Anterior cingulate cortex (tissue), 58 donors: ENCODE measurements at places on chromosomes 6 and 20.

DNA sequence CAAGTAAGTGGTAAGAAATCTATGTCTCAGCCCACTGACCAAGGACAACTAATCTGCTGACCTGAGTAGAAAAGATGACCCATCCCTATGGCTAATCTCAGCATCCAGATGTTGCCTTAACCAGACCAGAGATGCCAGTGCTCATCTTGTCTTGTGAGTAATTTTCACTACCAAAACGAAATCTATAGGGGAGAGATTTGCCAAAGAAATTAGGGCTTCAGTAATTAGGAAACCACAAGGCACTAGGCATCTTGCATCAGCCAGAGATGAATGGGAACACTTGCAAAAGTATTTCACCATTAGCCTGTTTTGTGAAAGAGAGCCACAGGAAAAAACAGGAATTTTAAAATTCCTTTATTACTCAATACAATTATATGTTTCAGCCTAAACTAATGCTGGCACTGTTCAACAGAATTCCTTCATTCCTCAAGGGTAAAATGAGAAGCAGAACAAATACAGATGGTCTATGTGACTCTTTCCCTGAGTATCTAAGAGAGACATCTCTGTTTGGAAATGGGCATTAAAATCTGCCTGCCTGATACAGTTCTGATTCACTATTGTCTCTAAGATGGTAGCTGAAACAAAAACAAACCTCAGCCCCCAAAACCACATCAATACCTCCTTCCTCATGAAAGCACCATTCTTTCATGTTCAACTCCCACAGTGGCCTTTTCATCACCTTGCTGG, 87.8 kb downstream of the GMDS start:
- no peak for DNase-seq

DNA sequence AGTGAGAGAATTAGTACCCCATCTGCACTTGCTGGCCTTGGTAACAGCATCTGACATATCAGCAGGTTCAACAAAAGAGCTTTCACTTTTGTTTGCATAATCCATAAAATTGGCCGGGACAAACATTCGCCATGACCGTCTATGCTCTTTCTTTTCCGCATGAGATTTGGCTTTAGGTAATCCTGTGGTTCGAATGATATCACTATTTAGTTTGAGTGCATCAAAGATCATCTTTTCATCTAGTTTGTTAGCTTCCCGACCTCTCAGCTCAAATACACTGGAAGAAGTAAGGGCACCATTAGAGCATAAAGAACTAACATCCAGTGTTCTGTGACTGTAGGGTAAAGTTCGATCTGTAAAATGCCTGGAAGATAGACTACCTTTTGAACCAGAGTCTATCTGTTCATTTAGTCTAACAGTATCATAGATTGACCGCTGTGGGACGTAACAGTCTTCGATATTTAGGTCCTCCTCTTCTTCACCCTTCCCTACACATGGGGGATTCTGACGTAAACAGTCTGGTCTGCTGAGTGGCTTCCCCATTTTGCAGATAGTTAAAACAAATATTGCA, 101.6 kb downstream of the DST start:
- DNase-seq: no peak

- DNase-seq: no peak
These were observed 261.4 kb downstream of the LRFN2 start for GRCh38 chr6:40325791-40326190.

GRCh38 chr20:3258429-3258828, 19.4 kb upstream of the SLC4A11 start:
- DNase-seq: no peak

DNA sequence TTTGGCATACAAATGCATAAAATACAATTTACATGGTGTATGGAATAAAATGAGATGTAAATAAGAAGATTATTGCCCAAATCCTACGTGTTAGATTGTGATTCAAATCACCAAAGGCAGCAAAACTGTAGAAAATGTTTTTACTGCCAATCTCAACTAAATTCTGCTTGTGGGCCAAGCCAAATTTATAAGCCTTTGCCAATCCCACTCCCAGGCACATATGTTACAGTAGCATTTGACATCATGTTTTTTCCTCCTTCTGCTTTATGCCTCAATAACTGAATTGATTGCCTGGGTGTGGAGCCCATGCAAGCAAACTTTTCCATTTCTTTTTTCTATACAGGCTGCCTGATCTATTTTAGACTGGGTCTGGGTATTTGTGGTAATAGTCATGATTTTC, 36.3 kb upstream of the LRRC1 start:
- no peak for DNase-seq

GRCh38 chr20:38301309-38301708, 2.6 kb upstream of the BPI start:
- DNase-seq: no peak

GRCh38 chr6:3919130-3919628, 70.0 kb downstream of the FAM50B start:
- no peak for DNase-seq

DNA sequence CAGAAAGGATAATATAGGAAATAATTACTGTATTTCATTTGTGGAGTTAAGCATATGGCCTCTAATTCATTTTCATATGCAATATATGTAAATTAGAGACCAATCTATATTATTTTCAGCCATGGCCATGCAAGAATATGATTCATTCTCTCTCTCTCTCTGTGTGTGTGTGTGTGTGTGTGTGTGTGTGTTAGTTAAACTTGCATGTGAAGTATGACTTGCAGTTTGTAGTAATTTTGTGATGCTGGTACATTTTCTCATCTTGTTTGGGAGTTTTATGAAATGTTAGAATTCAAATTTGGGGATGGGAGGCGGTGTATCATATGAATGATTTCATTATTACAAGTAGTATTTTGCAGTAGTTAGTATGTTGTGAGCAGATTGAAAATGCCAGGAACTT, 74.8 kb downstream of the JARID2 start:
- DNase-seq: no peak
